ENCODE measurements at places on chromosomes 16 and 17.
A peak's percentile ranks its signal among the peaks of the same experiment; 100 is the strongest.

DNA sequence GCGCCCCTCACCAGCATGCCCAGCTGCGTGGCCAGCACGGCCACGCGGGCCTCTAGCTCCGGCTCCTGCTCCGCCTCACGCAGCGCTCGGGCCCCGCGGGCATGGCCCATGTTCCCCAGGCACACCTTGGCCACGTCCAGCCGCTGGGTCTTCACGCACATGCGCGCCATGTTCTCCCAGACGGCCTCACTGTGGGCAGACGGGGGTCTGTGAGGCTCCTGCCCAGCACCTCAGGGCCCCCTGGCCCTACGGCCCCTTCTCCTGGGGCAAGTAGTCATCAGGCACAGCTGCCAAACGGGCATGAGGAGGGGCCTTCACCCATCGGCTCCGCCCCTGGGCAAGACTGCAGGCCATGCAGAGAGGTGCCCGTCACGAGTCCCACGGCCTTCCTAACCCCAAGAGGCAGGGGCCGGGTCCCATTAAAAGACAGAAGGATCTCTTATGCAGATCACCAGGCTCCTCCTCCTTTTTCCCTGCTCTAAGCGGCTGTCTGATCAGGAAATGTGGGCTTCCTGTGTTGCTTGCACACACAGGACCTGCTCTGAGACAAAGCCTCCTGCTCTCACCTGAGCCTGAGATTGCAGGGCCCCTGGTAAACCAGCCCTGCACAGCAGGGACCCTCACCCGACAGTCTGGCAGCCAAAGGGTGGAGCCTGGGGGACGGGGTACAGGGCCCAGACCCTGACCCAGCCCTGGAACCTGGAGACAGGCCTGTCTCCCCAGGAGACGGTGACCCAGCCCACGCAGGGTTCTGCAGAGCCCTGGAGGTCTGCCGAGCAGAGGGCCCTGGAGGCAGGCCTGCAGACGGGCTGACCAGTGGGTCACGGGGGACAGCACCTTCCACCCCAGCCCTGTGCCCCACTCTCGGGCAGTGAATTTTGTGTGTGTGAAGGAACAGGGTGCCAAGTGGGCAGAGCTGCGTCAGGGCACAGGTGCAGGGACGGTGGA lies 6.6 kb upstream of the TMEM204 start:
- no peak for DNase-seq

GRCh38 chr17:16273929-16274339 lies 56.9 kb downstream of the PIGL start:
- DNase-seq = peak; percentile 54

DNA sequence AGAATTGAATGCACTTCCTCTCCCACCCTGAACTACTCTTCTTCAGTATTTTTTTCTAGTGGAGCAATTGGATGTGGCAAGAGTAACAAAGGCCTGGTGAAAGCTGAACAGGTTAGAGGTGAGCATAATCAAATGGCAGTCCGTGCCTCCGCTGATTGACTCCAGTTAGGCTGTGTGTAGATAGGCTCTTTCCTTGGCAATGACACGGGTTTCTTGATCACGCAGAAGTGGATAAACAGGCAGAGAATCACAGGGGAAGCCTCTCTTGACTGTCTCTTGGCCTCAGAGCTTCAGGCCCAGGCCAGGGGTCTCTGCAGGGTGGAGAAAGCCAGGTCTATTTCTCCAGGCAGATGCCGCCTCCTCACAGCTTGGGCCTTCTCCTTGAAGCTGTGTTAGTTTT lies 4.2 kb downstream of the CD300LB start:
- DNase-seq = no peak

GRCh38 chr17:27504188-27504995 lies 48.1 kb downstream of the KSR1 start:
- no peak for DNase-seq

GRCh38 chr17:17626151-17626805 lies 34.8 kb upstream of the PEMT start:
- no peak for DNase-seq

Measured in SW 1271 (cell line).